Stimulated activated CD8-positive, alpha-beta memory T cell treated with anti-CD3 and anti-CD28 coated beads, Interleukin-4, amount 100 ng/mL, for 1 hour (primary cell): ENCODE measurements at places on chromosomes 16 and 17.
A peak's percentile ranks its signal among the peaks of the same experiment; 100 is the strongest.

DNA sequence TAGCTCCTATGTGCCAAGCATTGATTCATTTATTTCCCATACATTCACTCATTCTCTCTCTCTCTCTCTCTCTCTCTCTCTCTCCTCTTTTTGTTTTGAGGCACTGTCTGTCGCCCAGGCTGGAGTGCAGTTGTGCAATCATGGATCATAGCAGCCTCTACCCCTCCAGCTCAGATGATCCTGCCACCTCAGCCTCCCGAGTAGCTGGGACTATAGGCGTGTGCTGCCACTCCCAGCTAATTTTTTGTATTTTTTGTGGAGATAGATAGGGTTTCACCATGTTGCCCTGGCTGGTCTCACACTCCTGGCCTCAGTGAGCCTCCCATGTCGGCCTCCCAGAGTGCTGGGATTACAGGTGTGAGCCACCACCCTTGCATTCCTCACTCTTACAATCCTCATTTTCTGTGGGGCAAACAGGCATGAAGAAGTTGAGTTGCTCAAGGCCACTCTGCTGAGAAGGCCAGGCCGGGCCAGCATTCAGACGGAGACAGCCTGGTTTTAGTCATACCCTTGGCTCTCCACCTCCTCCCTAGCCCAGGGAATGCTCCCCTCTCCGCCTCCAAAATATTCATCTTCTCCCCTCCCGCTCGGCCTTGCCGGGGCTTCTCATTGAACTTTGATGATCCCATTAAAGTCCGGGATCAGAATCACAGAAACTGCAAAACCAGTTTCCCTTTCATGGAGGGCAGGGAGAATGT lies 765 bp upstream of the PRM2 start:
- DNase-seq = no peak

DNA sequence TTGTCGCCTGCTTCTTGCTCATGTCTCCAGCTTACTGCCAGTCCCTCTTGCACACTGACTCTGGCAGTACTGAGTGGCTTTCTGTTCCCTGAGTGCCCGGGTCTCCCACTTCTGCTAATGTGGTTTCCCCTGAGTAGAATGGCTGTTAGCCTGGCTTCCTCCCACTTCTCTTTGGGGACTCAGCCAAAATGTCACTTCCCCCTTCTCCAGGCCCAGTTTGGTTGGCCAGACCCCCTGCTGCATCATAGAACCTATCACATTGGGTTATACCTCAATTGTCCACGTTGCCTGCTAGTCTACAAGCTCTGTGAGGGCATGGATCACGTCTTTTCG lies 304.4 kb downstream of the HS3ST3B1 start:
- no peak for DNase-seq

- no peak for DNase-seq
Observed at GRCh38 chr17:63823659-63824331, 3.4 kb upstream of the PSMC5 start.

DNA sequence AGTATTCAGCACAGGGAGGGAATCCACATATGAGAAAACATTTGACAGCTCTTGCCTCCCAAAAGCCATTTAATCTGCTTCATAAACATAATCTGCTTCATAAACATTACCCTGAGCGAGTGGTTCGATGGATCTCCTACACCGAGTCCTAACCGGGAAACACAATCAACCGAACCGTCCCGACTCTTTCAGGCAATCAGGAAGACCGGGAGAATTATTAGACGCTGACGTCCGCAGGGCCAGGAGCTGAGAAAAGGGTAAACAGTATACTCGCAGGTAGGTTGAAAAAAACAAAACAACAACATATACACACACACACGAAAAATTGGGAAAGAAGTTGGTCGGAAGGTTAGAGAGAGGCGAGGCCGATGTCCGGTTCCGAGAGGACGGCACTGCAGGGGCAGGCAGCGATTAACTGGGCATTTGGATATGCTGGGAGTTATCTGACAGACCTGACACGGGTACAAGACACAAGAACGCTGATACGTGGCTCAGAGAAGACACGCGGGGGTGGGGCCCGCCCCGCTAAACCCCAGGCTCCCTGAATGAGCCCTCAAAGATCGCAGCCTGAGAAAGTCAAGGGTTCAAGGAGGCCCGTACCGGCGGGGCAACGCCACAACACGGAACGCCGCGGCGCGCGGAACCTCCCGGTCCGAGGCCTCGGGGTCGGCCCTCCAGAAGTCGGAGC lies 585 bp downstream of the AP1G1 start:
- peak; percentile 31 for DNase-seq

DNA sequence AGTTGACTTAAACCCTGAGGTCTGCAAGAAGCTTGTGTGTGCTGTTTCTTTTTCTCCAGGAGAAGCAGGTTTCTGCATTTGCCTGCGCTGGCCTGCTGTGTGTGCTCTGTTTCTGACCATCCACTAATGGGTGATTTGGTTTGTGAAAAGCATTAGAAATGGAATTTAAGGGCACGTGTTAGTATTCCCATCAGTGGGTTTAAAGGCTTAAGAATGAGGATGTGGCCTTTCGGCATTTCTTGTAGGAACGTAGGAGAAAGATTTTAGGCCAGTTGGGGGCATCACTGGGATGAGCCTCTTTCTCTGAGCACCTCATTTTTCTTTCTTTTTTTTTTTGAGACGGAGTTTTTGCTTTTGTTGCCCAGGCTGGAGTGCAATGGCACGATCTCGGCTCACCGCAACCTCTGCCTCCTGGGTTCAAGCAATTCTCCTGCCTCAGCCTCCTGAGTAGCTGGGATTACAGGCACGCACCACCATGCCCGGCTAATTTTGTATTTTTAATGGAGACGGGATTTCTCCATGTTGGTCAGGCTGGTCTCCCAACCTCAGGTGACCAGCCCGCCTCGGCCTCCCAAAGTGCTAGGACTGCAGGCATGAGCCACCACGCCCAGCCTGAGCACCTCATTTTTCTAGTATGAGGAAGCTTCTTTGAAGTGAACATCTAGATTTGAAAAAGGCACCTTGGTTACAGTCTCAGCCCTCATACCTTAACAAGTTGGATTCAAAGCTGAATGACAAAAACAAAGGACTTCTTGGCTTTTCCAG lies 110.3 kb downstream of the BANP start:
- DNase-seq = no peak

GRCh38 chr17:16121915-16122314 lies 93.4 kb downstream of the NCOR1 start:
- no peak for DNase-seq

- DNase-seq = no peak
Observed at GRCh38 chr17:73612031-73612472, 32.2 kb downstream of the SDK2 start.

- DNase-seq = peak; percentile 89
Observed at GRCh38 chr17:45225964-45226530, 4.4 kb downstream of the FMNL1 start.

DNA sequence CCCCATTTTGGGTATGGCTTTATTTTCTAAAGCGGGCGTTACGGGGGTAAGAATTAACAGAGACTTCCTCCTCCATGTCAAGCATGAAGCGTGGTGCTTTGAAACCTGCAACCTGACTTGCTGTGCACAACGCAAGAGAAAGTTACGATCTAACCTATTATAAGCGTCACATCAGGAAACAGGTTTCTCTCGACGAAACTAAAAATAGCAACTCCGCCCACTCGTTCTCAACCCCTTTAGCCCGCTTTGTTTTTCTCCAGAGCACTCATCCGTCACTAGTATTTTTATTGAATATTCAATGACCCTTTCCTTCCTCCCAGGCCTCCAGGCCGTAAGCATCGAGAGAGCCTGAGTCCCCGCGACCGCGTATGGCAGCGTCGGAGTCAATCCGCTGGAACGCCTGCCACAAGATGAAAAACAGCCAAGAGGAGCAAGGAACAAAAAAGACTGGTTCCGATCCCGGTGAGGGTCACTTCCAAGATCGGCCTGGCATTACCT lies 555 bp downstream of the NUP88 start:
- peak; percentile 34 for DNase-seq

- no peak for DNase-seq
Observed at GRCh38 chr16:19916064-19916463, 31.4 kb upstream of the GPRC5B start.
